ENCODE measurements at places on chromosomes 2 and 18.

DNA sequence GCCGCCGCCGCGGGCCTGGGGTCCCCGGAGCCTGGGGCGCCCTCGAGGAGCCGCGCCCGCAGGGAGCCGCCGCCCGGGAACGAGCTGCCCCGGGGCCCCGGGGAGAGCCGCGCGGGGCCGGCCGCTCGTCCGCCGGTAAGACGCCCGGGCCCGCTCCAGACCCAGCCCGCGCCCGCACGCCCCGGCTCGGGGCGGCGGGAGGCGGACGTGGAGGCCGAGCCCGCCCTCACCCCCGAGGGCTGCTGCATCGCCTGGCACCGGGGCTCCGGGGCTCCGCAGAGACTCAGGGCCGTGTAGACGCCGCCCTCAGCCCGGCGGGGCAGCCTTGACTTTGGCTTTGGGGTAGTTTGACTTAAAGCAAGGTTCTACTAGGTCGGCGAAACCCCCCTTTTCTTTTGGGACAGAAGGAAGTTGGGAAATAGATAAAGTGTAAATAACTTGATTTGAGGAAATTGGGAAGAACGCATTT is 335 bp downstream of the ERFE start:
- no peak for DNase-seq

DNA sequence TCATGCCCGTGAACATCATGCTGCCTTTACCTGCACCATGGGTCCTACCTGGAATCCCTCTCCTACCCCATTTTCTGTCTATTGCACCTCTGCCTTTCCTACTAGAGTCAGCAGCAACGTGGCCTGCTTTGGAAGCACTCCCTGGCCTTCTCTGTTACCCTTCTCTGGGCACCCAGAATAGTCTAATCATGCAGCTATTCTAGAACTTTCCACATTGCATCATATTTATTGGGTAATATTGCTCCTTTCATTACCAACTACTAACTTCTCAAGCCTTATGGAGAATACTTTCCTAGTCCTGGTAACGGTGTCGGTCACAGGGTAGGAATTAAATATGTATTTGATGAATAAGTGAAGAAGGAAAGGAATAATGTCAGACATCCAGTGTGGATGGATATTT is 33.3 kb upstream of the CREG2 start:
- DNase-seq: no peak

DNA sequence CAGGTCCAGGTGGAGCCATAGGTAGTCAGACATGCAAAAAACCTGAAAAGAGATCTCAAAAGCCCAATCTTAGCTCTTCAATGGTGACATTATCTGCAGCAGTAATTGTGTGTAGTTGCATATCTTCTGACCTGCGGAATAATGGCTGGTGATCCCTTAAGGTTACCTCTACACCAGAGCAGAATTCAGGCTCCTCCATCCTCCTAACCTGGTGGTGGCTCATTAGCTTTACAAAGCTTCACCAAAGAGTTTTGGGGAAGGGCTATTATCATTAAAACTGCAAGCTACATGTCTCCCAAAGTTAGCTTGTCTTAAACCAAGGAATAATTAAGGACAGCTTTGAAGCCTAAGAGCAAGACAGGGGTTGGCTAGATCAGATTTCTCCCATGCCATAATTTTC is 42.6 kb upstream of the CHST9 start:
- no peak for DNase-seq

- no peak for DNase-seq
Measured at GRCh38 chr2:105299290-105299689, 30.2 kb downstream of the TGFBRAP1 start.

- DNase-seq: no peak
Measured at GRCh38 chr2:2899826-2900225, 477.8 kb downstream of the EIPR1 start.

GRCh38 chr2:234885886-234886285 is 65.9 kb upstream of the SH3BP4 start:
- peak; percentile 49 for DNase-seq

DNA sequence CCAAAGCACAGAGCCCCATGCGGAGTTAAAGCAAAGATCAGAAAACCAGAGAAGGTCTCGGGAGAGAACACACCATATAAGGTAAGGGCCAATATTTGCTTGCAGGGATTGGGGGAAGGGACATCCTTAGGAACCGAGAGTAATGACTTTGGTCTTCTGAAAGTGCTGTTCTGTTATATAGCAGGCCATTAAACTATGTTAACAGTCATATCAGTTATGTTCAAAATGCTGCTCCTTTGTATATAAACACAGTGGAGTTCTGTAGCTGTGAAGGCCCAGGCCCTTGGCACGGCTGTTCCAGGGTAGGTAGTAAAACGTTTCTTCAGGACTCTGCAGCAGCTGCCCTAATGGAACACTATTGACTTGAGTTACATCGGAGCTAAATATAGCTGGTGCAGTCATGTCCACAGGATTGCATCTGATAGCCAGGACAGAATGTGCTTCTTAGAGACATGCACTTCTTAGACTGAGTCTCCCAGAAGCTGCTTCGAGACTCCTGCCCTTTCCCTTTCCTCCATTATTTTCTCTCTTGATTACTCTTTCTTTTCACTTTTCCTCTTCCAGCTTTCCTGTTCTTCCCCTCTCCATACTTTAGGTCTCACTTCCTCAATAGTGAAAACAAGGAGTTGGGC is 122.4 kb downstream of the SETBP1 start:
- DNase-seq: no peak
